Cerebellum (tissue), 4 donors: ENCODE measurements at places on chromosomes 5 and 9. TPM values are rescaled to one million over a fixed set of nuclear protein-coding genes. Genes with fewer than 3 reads are reported as not detected.
A peak's percentile ranks its signal among the peaks of the same experiment; 100 is the strongest.

Gene C5
- total RNA-seq: 10.9 TPM

Gene COL15A1
- 23.2 TPM for total RNA-seq

Gene PCDHB7
- 6.8 TPM for total RNA-seq

Gene PCDH1
- 27.4 TPM for total RNA-seq

Gene ECM2
- total RNA-seq: 10.1 TPM

Gene PKD2L2
- total RNA-seq: not detected

Gene RETREG1
- 25.0 TPM for total RNA-seq

Gene FOXD4L5
- 0.64 TPM for total RNA-seq

Gene SOX30
- total RNA-seq: 0.18 TPM

Gene OBP2B
- not detected for total RNA-seq

Gene SELENOP
- 82.0 TPM for total RNA-seq

Gene PCDHGA8
- 20.9 TPM for total RNA-seq

- no peak for DNase-seq
Observed at GRCh38 chr9:36158917-36159316, 10.3 kb upstream of the CCIN start.

- no peak for DNase-seq
Observed at GRCh38 chr9:129731477-129732085, 21.3 kb downstream of the PTGES start.

DNA sequence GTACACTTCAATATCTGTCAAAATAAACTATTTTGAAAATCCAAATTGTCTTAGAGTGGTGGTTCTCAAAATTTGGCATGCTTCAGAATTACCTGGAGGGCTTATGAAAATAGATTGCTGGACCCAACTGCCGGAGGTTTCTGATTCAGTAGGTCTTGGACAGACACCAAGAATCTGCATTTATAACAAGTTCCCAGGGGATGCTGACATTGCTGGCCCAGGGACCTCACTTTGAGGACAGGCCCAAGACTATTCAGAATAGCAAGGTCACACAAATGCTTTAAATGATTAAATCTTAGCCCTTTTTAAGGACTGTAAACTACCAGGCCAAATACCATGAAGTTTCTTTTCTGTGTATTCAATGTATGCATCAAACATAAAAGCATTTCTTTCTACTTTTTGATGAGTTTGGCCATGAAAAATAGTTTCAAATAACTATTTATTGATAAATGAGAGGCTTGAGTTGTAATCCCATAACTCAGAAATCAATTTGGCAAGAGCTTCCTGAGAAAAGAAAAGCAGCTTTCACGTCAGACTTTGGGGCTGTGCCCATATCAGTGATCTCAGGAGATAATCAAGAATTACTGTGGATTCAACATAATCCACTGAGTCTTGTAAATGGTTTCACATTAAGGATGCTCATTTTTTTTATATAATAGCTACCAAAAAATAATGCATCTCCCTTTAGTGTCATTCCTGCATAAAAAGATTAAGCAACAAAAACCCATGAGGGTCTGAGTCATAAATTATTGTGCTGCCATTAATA, 191.4 kb downstream of the FRMD3 start:
- no peak for DNase-seq

- DNase-seq: no peak
Observed at GRCh38 chr9:90012949-90013348, 408.1 kb downstream of the GADD45G start.

- no peak for DNase-seq
Observed at GRCh38 chr9:114861922-114862605, 56.2 kb upstream of the TNFSF15 start.

DNA sequence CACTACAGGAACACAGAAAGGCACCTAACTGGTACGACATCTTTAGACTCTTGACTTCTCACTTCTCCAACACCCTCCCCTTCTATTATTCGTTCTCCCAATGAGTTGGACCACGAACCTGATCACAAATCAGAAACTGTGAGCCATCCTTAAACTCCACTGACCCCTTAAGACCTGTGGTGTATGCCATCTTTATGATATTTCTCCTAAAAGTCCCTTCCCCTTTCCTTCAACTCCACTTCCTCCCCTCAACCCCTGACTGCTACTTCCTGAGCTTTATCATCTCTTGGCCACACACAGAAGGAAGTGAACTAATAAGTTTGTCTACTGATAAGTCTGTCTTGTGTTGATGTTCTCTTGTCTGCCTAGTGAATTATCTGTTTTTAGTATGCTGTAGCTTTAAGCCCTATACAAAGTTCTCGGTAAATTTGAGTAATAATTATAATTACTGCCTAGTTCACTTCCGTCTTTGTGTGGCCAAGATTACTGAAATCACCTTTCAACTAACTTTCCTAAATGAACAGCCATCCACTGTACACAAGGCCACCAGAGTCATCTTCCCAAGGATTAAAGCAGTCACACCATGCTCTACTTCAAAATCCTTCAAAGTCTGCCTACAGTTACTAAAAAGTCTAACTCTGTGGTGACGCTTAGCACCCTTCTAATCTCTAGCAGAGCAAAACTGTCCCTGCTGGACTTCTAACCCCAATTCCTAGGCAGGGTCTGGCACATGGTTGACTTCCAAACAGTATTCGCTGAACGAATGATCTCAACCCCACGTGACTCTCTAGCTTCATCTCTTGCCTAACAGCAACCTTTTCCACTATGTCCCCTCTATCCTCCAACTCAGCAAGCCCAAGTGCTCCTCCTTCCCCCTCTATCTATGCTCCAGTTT, 23.2 kb downstream of the ELOVL7 start:
- DNase-seq: no peak

- no peak for DNase-seq
Observed at GRCh38 chr9:4214486-4214885, 85.4 kb downstream of the GLIS3 start.

GRCh38 chr5:160199410-160199911, 29.8 kb upstream of the FABP6 start:
- peak; percentile 85 for DNase-seq

- no peak for DNase-seq
Observed at GRCh38 chr9:89873801-89874200, 269.0 kb downstream of the GADD45G start.

- no peak for DNase-seq
Observed at GRCh38 chr5:27308153-27308552, 269.8 kb upstream of the CDH9 start.

- DNase-seq: no peak
Observed at GRCh38 chr9:125536167-125536772, 170.7 kb downstream of the MAPKAP1 start.

- DNase-seq: no peak
Observed at GRCh38 chr5:60505373-60506171, 194.4 kb downstream of the DEPDC1B start.

DNA sequence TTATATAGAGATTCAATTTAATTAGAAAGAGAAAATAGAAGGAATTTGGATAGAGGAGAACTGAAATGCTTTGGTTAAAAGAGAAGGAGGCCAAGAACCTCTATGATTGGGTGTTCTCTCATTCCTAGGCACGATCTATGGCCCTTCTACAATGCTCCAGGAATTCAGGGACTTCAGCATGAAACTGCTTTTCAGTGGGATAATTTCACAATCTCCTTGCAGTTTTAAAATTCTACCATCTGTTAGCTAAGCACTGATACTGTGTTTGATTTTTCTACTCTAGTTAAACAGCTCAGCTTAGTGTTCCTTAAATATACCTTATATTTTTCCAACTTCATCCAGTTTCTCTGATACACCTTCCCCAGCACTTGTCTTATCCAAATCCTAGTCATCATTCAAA, 141.9 kb downstream of the SSBP2 start:
- no peak for DNase-seq

- no peak for DNase-seq
Observed at GRCh38 chr5:1494780-1495524, 28.8 kb downstream of the LPCAT1 start.

- DNase-seq: no peak
Observed at GRCh38 chr5:95715799-95716461, 15.2 kb upstream of the RHOBTB3 start.

- no peak for DNase-seq
Observed at GRCh38 chr9:91065231-91066041, 263.8 kb downstream of the SYK start.

- DNase-seq: no peak
Observed at GRCh38 chr5:108876451-108876850, 128.8 kb downstream of the FER start.

GRCh38 chr5:176862330-176862995, 36.7 kb downstream of the HK3 start:
- DNase-seq: no peak

DNA sequence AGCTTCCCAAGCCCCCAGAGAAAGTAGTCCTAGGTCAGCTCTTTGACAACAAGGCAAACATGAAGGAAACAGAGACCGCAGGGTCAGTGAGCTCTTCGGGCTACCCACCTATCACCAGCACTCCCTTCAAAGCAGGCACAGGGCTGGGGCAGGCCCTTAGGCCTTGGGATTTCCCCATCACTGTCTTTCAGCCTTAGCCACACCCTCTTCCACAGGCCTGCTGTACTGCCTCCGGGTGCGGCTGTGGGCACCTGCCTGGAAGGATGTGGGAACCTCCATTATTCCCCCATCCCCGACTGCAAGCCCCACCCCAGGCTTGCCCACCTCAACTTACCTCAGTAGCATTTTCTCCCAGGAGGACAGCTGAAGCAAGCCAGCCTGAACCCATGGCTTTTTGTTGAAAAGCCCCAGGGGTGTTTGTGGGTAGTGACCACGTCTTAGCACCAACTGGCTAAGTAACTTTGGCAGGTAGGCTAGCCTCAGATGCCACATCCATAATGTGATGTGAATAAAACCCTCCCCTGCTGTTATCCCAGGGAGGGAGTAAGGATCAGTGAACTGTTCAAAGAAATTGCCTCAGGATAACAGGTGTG, 100.2 kb downstream of the PIK3R1 start:
- no peak for DNase-seq

DNA sequence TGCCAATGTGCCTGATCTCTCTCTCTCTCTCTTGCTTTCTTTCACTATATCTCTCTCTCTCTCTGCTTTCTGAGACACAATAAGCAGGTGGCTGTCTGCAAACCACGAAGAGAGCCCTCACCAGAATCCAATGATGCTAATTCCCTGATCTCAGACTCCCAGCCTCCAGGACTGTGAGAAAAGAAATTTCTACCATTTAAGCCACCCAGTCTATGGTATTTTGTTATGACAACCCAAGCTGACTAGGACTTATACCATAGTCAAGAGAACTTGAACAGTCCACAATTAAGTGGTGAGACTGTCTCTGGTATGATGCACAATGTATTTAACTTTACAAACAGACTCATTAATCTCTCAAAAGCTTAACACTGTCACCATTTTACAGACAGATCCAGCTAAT, 67.0 kb downstream of the NFIB start:
- no peak for DNase-seq

- no peak for DNase-seq
Observed at GRCh38 chr9:98627296-98627695, 81.4 kb downstream of the GABBR2 start.
